ENCODE measurements at places on chromosomes 11 and 22. TPM values are rescaled to one million over a fixed set of nuclear protein-coding genes. Genes with fewer than 3 reads are reported as not detected.

WT1 gene
- total RNA-seq: 0.55 TPM

RAB3IL1 gene
- total RNA-seq: 5.7 TPM

HORMAD2 gene
- not detected for total RNA-seq

GDPD4 gene
- total RNA-seq: not detected

TMEM126B gene
- 29.9 TPM for total RNA-seq

MS4A12 gene
- 628 TPM for total RNA-seq

SIAE gene
- total RNA-seq: 38.4 TPM

UQCR10 gene
- 72.1 TPM for total RNA-seq

TMEM151A gene
- total RNA-seq: 0.75 TPM

MMP13 gene
- not detected for total RNA-seq

SLC22A12 gene
- not detected for total RNA-seq

FAM111B gene
- total RNA-seq: 0.41 TPM

KDM4F gene
- total RNA-seq: not detected

RIC8A gene
- 87.5 TPM for total RNA-seq

HTR3B gene
- not detected for total RNA-seq

ZP1 gene
- not detected for total RNA-seq

SLC1A2 gene
- 0.79 TPM for total RNA-seq

SLC6A5 gene
- total RNA-seq: not detected

ASCL2 gene
- 14.7 TPM for total RNA-seq

CNTN5 gene
- 0.14 TPM for total RNA-seq

FZD4 gene
- 9.1 TPM for total RNA-seq

C22orf15 gene
- total RNA-seq: not detected

FGF3 gene
- not detected for total RNA-seq

Measured in transverse colon (tissue), 4 donors.